ENCODE measurements at places on chromosomes 1 and 21.

GRCh38 chr1:101996825-101997465 lies at the start of gene OLFM3:
OLFM3 (minus strand) TSS chr1:101996926.
- H3K4me3 ChIP-seq = no peak within 1 kb of the TSS
- peaks cover 13% of the 10 kb centered on the region for H3K4me1 ChIP-seq
- peaks cover 23% of the 10 kb centered on the region for H3K27me3 ChIP-seq
- no peaks in the 10 kb centered on the region for H3K36me3 ChIP-seq

- no peak overlapping the region for H3K27ac ChIP-seq
- H3K4me1 ChIP-seq = no peaks in the 10 kb centered on the region
- H3K36me3 ChIP-seq = no peaks in the 10 kb centered on the region
- H3K27me3 ChIP-seq = no peaks in the 10 kb centered on the region
Observed at GRCh38 chr1:203954788-203955552, 93.6 kb downstream of the SNRPE start.

- H3K27ac ChIP-seq = no peak overlapping the region
- H3K4me3 ChIP-seq = no peak overlapping the region
- H3K4me1 ChIP-seq = peaks cover 18% of the 10 kb centered on the region
Observed at GRCh38 chr1:113895098-113895497, 7.7 kb upstream of the BCL2L15 start.

GRCh38 chr1:197183195-197183748 lies 36.8 kb upstream of the ASPM start:
- peaks cover 19% of the 10 kb centered on the region for H3K36me3 ChIP-seq
- H3K27ac ChIP-seq = no peak overlapping the region
- no peaks in the 10 kb centered on the region for H3K27me3 ChIP-seq
- H3K4me3 ChIP-seq = no peak overlapping the region
- DNase-seq = no peak
- peaks cover 13% of the 10 kb centered on the region for H3K4me1 ChIP-seq

DNA sequence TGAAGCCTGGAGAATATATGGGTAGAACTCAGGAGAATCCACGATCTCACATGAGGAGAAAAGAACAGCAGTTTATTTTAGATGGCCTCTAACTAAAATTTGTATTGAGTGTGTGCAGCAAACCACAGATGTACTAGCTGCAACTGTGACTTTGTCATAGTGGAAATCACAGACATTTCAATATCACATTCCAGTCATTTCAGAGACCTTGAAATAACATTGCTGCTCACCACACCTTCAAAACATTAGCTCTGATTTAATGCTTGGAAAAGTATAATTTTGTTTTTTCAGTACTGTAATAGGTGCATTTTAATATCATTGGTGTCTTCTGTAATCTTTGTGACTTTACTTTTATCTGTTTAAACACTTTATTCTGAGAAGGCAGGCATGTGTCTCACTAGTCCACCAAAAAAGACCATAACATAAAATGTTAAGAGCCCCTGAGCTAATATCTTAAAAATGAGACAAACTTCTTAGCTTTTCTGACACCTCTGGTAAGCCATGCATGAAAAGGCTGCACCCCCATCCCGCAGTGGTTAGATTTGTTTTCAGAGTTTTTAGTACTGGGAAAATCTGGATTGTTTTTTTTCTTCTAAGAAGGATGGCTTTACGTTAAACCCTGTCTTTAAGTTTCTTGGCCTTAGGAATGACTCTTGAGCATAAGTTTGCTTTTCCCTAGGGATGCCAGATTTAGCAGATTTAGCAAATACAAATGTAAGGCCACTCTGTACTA lies 30.1 kb downstream of the KCNJ15 start:
- H3K36me3 ChIP-seq = no peaks in the 10 kb centered on the region
- H3K4me3 ChIP-seq = no peak overlapping the region
- no peaks in the 10 kb centered on the region for H3K27me3 ChIP-seq
- DNase-seq = no peak

GRCh38 chr21:14991957-14992356 lies 72.8 kb downstream of the NRIP1 start:
- no peak overlapping the region for H3K4me3 ChIP-seq
- no peak overlapping the region for H3K27ac ChIP-seq
- DNase-seq = no peak
- H3K27me3 ChIP-seq = no peaks in the 10 kb centered on the region
- peaks cover 9% of the 10 kb centered on the region for H3K4me1 ChIP-seq

DNA sequence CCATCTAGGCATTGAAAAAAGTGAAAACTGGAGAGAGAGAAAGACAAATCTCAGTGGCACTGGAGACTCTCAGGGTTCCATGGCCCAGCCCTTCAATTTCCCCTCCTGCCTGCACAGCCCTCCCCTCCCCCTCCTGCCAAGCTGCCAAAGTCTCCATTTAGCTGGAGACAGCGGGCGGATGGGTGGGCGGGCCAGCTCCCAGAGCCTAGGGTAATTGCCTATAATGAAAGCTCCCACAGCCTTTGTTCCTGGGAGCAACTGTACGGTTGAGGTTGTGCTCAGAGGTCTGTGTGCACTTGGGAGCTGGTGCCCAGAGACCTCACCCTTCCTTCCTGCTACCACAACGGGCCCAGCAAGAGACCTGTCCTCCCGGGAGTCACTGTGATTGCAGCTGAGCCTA lies 89.6 kb downstream of the NAV1 start:
- H3K4me3 ChIP-seq = no peak overlapping the region
- no peaks in the 10 kb centered on the region for H3K27me3 ChIP-seq
- DNase-seq = peak; percentile 66
- H3K27ac ChIP-seq = no peak overlapping the region
- peaks cover 5% of the 10 kb centered on the region for H3K36me3 ChIP-seq
- H3K4me1 ChIP-seq = no peaks in the 10 kb centered on the region

- no peaks in the 10 kb centered on the region for H3K4me1 ChIP-seq
- no peak overlapping the region for H3K4me3 ChIP-seq
- DNase-seq = no peak
- no peak overlapping the region for H3K27ac ChIP-seq
- no peaks in the 10 kb centered on the region for H3K36me3 ChIP-seq
- H3K27me3 ChIP-seq = no peaks in the 10 kb centered on the region
Observed at GRCh38 chr1:243712242-243712641, 137.8 kb downstream of the AKT3 start.

- H3K27me3 ChIP-seq = no peaks in the 10 kb centered on the region
- no peak for DNase-seq
- peaks cover 4% of the 10 kb centered on the region for H3K4me1 ChIP-seq
- peaks cover 99% of the 10 kb centered on the region for H3K36me3 ChIP-seq
- no peak overlapping the region for H3K4me3 ChIP-seq
Observed at GRCh38 chr1:225853441-225853840, 28.7 kb downstream of the TMEM63A start.

DNA sequence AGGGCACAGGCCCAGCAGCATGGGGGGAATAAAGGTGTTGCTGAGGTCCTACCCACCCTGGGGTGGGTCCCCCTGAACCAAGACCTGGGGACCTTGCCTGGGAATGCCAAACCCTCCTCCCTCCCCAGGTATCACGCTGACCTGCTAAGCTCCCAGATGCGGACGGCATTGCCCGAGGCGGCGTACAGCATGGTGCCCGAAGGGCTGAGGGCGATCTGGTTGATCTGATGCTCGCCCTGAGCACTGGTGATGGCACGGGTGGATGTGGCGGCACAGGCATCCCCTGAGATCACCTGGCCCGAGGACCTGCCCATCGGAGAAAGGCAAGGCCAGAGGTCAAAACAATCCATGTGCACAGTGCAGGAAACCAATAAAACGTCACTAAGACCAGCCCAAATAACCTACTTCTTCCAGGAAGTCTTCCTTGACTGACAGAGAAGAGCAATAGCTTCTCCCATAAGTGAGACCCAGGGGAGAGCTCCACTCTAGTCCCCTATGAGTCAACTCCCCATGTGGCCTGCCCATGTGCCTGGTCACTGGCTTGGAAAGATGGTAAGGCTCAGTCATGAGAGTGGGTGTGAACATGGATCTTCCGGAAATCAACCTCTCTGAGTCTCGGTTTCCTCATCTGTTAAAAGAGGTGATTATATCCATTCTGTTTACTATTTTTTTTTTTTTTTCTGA lies 46.3 kb downstream of the KIF21B start:
- H3K4me3 ChIP-seq = no peak overlapping the region
- H3K27me3 ChIP-seq = no peaks in the 10 kb centered on the region
- H3K36me3 ChIP-seq = peaks cover 18% of the 10 kb centered on the region
- peaks cover 3% of the 10 kb centered on the region for H3K4me1 ChIP-seq
- H3K27ac ChIP-seq = no peak overlapping the region

GRCh38 chr1:56788588-56788987 lies 30.6 kb downstream of the FYB2 start:
- no peaks in the 10 kb centered on the region for H3K27me3 ChIP-seq
- peaks cover 14% of the 10 kb centered on the region for H3K4me1 ChIP-seq
- H3K27ac ChIP-seq = peak overlapping the region; percentile 50
- H3K4me3 ChIP-seq = no peak overlapping the region
- peak; percentile 44 for DNase-seq
- H3K36me3 ChIP-seq = no peaks in the 10 kb centered on the region

DNA sequence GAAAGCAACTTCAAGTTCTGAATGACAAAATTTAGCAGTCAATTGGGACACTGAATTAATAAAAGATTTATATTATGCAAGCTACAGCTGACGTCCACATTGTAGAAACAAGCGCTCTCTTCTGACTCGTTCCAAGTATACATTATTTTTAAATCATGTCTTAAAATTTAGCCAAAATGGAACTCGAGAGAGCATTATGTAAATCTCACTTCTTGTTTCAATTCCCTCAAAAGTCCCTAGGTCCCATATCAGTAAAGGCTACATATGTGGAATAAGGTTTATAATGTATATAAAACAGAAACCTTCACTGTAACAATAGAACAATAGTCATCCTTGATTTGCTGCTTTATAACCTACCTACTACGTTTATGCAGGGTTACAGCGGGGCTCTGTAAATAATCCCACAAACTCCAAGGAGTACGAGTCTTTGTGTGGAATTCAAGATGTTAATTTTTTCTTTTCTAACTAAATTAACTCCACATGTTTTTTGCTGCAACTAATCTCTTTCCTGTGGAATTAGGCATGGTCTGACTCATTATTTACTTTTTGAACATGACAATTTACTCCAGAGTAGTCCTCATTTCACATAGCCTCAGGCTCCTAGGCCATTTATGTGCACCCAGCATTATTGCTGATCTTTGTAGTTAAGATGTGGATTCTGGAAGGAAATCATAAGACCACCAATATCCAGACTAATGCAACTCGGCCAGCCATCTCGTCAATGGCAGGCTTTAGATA lies 785.1 kb downstream of the LTN1 start:
- peak; percentile 43 for DNase-seq
- H3K4me3 ChIP-seq = no peak overlapping the region
- H3K4me1 ChIP-seq = peaks cover 7% of the 10 kb centered on the region
- H3K36me3 ChIP-seq = no peaks in the 10 kb centered on the region
- no peaks in the 10 kb centered on the region for H3K27me3 ChIP-seq

DNA sequence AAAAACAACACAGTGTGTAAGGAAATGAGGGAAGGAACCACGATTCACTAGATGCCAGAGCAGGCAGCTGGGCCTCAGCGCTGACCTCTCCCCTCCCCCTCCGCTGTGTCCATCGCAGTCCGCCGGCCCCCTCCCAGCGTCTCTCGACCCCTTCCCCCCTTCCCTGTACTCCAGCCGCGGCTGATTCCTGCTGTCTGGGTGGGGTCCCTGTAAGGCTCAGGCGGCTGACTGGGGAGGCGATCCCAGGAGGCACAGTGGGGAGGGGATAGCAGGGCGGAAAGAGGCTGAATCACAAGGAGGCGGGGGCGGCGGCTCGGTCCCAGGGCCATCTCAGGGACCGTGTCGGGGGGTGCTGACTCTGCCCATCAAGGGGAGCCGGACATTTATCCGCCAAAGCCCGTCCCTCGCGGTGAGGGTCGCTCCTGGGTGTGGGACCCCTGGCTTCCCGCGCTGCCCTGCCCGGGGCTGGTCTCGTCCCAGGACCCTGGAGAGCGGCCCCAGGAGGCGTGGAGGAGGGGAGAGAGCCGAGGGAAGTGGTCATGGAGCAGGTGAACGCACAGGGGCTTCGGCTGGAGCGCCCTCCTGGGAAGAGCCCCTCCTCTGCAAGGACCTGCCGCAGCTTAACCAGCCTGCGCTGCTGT lies 241.9 kb downstream of the PTPRU start:
- H3K27ac ChIP-seq = no peak overlapping the region
- H3K36me3 ChIP-seq = no peaks in the 10 kb centered on the region
- peaks cover 77% of the 10 kb centered on the region for H3K27me3 ChIP-seq
- H3K4me1 ChIP-seq = no peaks in the 10 kb centered on the region

- H3K27ac ChIP-seq = no peak overlapping the region
- H3K27me3 ChIP-seq = no peaks in the 10 kb centered on the region
- H3K36me3 ChIP-seq = no peaks in the 10 kb centered on the region
- no peak for DNase-seq
- H3K4me1 ChIP-seq = peaks cover under 1% of the 10 kb centered on the region
Observed at GRCh38 chr1:235403593-235403992, 36.4 kb downstream of the TBCE start.

DNA sequence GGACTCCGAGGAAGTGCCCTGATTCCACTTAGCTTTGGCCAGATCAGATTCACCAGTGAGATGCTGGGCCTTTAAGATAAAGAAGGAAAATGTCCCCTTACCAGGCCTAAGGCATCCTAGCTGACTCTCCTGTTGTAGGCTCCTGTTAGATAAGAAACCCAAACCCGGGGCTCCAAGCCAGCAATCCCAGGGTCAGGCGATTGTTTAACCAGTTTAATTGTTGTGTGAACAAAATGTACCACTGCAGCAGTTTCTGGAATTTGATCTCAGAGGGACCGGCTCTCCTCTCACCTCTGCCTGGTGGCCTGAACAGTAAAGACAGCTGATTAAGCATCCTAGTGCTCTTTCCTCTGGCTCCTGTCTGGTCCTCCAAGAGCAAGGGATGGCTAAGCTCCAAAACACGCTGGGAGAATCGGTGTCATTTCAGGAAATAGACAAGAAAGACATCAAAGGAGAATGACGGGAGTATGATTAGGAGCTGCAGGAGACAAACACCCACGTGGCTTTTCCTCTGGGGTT lies 9.3 kb upstream of the KLHDC8A start:
- H3K4me1 ChIP-seq = peaks cover 27% of the 10 kb centered on the region
- H3K4me3 ChIP-seq = no peak overlapping the region
- no peaks in the 10 kb centered on the region for H3K27me3 ChIP-seq
- H3K36me3 ChIP-seq = no peaks in the 10 kb centered on the region
- peak overlapping the region; percentile 2 for H3K27ac ChIP-seq

GRCh38 chr1:227391211-227391610 lies 72.9 kb upstream of the CDC42BPA start:
- no peak overlapping the region for H3K4me3 ChIP-seq
- DNase-seq = no peak
- H3K4me1 ChIP-seq = peaks cover 4% of the 10 kb centered on the region
- no peaks in the 10 kb centered on the region for H3K36me3 ChIP-seq
- no peaks in the 10 kb centered on the region for H3K27me3 ChIP-seq
- no peak overlapping the region for H3K27ac ChIP-seq

DNA sequence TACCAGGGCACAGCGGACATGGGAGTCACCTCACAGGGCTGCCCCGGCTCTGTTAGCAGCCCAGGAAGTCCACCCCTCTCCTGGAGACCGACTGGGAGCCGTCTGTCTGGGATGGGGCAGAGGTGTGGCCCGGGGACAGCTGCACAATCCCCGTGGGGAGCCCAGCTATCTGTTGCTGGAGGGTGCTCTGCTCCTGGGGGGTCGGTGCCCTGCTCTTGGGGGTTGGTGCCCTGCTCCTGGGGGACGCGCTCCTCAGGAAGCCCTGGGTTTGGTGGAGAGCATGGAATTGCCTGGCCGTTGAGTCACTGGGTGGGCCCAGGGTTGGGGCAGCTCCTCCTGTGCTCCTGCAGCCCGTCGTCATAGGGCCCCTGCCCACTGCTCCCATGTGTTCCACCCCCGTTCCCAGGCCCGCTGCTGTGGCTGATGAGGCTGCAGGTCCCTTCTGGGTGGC lies 39.3 kb downstream of the AGPAT3 start:
- no peak overlapping the region for H3K4me3 ChIP-seq
- peak overlapping the region; percentile 43 for H3K27ac ChIP-seq
- H3K27me3 ChIP-seq = no peaks in the 10 kb centered on the region
- DNase-seq = no peak
- peaks cover 35% of the 10 kb centered on the region for H3K36me3 ChIP-seq
